Astrocyte of the cerebellum (primary cell): ENCODE measurements at places on chromosomes 13 and 19.

DNA sequence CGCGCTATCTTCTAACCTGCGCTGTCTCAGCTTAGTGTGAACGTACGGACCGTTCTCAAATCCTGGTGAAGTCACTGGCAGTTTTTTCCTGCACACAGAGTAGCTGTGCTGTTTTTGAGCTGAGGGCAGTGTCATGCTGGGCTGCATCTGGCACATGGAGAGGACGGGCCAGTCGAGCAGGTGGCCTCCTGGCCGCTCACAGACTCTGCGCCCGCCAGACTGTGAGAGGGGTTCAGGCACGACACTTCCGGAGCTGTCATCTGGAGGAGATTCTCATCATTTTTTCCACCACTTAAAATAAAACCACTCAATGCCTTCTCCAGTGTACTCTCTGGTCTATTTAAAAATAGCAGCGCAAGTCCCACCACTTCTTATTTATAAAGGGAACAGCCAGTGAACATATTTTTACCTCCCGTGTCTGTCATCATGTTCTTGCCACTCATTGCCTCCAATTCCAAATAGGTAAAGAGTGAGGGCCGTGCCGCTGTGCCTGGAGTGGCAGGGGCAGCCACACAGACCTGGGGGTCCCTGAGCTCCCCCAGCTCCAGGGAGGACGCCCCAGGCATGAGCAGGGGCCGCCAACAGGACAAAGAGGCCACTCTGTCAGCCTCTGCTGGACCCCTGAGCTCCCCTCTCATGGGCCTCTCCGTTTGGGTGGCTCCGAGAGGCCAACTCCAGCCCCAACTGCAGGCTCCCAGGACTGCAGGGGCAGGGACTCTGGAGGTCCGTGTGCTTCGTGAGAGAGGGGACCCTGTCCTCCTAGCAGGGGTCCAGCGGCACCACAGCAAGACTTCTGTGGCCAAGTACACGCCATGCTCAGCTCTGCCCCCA is 36.9 kb upstream of the GRTP1 start:
- DNase-seq = no peak

DNA sequence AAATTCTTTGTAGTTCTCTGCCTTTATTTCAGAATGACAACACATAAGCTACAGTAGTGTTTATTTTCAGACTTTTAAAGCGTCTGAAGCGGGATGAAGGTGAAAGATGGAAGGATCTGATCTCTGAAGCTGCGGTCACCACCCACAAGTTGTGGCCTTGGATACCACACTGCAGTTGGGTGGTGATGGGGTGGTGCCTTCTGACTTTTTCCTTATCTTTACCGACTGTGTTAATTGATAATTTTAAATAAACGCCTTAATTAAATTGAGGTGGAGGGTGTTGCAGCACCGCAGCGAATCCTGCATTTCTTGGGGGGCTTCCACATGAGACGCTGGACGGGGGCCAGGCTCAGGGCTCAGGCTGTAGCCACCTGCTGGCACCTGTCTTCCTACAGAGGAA is 1.3 kb downstream of the TFDP1 start:
- DNase-seq = no peak

DNA sequence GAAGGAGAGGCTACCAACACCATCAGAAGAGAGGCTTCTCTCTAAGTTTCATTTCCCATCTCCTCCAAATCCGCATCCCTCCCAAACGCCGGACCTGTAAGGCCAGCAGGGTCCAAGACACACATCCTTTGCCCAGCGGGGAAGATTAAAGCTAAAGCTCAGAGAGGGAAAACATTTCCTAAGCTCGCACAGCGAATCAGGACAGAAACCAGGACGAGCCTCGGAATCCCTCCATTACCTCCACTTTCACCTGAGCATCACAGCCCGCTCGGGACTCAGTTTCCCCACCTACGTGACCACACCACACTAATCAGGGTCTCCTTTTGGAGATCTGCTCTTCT is 711 bp upstream of the FOSB start:
- DNase-seq = no peak

GRCh38 chr13:45411221-45411620 is 7.0 kb downstream of the SLC25A30 start:
- no peak for DNase-seq

- DNase-seq = no peak
Measured at GRCh38 chr19:18639706-18640243, 2.9 kb downstream of the KLHL26 start.
